Left renal cortex interstitium (tissue), 4 donors: ENCODE measurements at places on chromosomes 4 and X.

- no peak for DNase-seq
Observed at GRCh38 chr4:2753436-2753835, 2.7 kb downstream of the TNIP2 start.

DNA sequence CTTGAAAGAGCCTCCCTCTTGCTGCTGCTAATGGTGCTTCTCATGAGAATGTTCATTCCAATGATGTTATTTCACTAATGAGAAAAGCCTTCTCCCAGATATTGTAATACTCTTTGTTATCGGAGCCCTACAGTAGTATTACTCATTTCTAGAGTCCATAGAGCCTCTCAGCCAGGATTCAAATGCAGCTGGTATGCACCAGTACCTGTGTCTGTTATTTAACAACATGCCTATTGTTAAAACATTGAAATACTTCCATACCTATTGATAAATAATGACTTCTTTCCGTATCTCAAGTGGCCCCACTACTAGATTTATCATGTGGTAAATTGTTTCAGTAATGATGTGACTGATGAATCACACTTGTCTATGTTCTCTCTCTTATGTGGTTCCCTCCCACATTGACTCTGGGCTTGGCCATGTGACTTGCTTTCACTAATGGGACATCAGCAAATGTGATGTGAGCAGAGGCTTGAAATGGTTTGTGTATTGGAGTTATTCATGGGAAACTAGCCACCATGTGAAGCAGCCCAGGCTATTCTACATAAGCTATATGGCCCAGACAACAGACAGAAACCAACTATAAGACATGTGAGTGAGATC, 207.6 kb downstream of the THOC2 start:
- no peak for DNase-seq

- DNase-seq = no peak
Observed at GRCh38 chr4:87219632-87220093, 755 bp downstream of the KLHL8 start.

DNA sequence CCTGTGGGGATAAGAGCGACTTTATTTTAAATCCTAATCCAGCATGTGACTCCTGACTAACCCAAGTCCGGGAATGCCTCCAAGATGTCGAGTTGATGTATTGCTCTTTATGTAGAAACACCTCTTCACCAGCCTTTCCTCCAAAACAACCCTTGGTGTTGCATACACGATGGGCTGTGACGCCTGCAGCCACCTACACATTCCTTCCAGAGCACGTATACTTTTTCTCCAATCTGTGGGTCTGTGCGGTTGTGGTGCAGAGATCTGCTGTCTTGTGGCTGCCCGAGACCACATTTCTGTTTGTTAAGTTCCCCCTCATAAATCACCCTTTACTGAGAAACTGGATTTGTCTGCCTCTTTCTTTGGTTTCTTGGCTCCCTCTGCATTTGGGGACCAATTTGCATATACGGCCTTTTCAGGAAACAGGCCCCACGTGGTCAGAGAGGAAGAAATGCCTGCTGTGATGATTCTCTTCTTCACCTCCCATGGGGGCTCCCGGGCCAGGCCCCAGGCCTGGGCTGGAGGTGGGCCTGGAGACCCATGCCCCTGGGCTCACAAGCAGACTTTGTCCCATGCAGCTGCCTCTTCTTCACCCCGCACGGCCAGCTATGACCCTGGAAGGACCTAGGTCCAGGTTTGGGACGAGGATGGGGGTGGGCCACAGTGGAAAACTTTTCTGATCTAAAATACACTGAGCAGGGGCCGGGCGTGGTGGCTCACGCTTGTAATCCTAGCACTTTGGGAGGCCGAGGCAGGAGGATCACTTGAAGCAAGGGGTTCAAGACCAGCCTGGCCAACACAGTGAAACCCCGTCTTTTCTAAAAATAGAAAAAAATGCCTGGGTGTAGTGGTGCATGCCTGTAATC, 21.4 kb upstream of the AFAP1 start:
- peak; percentile 78 for DNase-seq

GRCh38 chr4:114495471-114495928, 103.1 kb upstream of the UGT8 start:
- DNase-seq = no peak
